Right hindlimb (tissue), 1 donor: ENCODE measurements at places on chromosomes 12 and 14.

DNA sequence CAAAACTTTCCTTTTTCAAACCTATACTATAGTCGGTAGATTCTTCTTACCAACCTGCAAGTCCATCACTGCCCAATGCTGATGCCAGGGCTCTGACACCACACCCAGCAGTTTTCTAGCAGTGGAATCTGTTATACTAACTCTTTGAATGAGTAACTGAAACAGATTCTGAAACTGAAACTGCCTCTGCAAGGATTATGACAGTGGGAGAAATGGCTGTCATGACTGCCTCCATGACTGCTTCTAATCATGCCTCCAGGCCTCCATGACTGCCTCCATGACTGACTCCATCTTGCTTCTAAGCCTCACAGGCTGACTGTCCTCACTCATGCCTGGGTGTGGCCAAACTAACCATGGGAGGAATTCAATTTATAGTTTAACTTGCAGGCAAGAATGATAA lies 29.4 kb upstream of the OXA1L start:
- no peak for DNase-seq

DNA sequence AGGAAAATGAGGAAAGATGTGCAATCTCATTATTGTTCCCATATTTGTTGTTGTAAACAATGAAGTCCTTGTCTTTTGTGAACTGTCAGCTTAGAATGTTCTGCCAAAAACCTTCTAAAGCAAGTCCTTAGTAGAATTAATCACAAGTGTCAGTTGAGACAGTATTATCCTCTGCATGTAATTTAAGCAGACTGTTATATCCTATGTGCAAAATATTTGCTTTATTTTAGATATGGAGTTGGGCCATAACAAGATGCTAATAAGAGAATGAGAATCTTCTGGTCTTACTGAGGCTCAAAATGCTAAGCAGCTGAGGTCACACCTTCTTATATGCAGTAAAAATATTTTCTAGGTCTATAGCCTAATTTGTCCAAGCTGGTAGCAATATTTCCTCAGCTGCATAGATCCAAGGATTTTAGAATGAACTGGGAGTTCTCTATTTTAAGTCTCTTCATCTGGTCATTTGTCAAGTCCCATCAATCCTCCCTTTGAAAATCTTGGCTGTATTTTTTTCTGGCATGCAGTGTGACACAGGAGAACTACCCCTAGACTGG lies 222.3 kb upstream of the NAV3 start:
- DNase-seq, result no peak

DNA sequence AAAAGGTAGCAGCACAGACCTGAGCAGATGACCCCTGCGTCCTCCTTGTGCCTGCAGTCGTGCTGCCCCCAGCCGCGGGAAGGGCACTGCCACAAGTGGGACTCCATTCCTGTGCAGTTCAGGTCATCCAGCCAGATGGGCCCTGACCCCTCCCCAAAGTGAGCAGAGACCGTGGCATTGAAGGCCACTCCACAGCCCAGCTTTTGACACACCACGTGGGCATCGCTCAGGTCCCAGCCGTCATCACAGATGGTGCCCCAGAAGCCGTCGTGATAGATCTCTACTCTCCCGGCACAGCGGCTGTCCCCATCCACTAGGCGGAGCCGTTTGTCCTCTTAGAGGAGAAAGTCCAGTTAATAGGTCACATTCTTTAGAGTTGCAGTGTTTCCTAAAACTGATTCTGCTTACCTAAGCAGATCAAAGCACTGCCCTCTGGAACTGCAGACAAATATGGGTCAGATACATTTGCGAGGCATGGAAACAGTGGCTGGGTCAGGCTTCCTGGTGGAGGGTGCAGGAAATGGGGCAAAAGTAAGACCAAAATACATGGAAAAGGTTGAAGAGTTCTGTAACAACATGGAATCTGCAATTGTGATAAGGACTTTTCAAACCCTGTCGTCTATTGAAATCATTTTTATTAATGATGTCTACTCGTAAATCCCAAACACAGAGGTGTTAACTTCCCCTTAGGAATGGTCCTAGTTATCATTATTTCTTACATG lies 69.4 kb downstream of the CD163L1 start:
- no peak for DNase-seq

- DNase-seq, result no peak
Measured at GRCh38 chr12:13258717-13259119, 62.2 kb downstream of the EMP1 start.

DNA sequence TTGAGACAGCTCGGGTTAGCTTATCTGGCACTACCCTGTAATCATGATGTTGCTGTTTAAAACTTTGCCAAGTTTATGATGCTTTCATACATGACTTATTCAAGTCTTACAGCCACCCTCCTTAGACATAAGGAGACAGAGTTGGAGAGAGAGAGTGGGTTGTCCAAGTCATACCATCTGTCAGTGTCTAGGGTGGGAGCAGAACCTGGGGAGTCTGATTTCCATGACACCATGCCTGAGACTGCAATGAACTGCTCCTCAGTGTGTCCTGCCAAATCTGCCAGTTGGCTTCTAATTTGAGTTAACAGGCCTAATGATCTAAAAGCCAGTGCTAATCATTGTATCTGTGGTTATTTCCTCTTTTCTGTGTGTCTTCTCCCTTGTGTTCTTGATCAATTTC lies 43.7 kb upstream of the PHC1 start:
- DNase-seq, result no peak

DNA sequence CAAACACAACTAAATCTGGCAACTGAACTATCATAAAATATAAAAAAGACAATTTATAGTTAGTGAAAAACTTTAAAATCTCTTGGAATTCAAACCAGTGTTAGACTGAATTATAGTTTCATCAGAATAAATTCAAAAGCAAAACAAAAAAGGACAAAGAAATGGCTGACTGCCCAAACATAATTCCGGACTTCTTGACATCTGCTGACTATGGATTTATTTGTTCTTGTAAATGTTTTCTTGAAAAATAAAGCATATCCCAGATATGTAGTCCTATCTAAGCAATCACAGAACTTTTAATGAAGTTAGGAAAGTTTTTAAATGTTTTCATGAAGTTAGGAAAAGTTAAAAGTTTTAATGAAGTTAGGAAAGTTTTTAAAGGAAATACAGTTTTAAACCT lies 45.8 kb upstream of the CNTN1 start:
- DNase-seq, result no peak

DNA sequence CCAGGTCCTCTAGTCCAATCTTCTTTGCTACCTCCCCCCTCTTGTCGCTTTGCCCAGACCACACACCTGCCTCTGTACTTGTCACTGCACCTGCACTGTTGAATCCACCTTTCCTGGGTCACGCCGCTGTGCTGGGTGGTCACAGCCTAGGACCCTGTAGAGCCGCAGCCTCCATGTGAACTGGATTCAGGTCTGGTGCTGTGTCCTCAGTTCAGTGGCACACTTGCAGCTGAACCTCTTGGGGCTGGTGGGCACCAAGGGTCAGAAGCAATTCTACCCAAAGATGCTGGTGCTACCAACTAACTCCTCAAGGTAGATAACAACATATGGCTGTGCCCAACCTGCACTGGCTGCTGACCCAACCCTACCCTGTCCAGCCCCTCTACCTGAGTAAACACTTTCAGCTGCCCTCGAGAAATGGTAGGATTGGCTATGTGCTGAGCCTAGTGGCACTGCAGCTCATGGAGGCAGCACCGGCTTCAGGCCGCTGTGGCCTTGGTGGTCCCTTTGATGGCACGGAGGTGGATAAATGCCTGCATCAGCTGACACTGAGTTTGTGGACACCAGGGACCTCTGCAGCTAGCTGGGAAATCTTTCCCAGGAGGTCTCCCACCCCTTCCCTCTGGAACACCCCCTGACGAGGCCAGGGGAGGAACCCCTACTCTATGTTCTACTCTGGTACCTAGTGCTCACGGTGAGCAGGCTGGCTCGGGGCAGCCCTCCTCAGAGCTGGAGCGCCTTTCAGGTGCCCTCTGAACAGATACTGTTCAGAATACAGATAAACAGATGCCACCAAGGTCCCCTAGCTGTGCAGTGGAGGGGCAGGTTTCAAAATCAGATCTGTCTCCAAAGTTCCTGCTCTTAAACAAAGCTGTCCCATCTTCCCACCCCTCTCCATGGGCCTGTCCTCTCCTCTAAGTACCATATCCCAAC lies 14.3 kb downstream of the AGAP2 start:
- DNase-seq, result no peak

- DNase-seq, result no peak
Measured at GRCh38 chr14:92309968-92310530, 12.9 kb upstream of the SLC24A4 start.

- DNase-seq, result no peak
Measured at GRCh38 chr12:30643366-30643765, 52.3 kb downstream of the IPO8 start.

- DNase-seq, result no peak
Measured at GRCh38 chr12:54411391-54412241, 7.5 kb downstream of the ITGA5 start.

DNA sequence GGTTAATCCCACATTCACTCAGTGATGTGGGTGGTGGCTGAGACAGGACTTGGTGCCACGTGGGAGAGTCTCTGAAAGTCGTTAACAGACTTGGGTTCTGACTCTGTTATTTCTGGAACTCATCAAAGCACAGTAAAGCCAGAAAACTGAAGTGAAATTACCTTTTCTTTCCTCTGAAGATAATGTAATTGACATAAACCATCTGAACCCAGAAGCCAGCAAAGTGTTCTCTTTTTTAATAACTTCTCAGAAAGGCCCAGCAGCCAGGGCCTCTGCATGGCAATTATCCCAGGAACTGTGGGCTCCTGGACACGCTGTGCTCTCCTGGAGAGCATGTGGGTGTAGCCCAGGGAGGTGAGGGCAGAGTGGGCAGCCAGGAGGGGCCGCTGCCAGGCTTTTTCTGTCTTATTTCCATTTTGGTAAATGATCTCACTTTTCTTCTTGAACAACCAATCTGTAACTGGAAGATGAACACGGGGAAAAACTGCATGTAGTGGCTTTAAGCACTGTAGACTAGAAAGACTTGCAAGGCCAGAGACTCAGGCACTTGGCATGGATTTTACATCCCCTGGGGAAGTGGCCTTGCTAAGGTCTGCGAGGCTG lies 444.1 kb upstream of the TMEM132C start:
- peak; percentile 80 for DNase-seq

DNA sequence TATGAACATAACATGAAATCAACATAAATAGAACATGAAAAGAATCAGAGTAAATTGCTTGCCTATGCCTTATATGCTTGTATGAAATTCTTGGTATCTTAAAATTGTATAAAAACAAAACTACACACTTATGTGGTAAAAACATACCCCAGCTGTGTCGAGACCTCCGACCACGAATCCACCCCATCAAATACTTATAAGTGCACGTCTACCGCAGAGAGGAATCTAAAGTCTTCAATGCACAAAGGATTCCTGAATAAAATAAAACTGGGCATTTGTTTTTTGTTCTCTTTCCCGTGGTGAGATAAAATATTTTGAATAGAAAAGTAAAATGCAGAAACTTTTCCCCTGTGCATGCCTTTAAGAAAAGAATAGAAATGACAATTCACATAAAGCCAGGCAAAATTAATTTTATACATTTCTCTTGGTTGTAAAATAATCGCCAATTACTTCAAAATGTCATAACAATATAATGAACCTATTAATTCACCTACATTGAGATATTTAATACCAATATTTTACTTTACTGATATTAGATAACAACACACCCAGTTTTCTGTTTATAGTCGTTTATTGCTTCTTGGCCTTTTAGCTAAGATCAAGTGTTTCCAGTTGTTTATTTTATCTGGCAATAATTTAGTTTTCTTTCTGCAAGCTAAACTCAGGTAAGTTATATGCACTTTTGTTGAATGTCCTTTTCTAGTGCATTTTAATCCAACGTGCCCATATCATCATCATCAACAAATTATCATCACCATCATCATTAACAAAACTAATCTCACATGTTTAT lies 1.0 kb downstream of the KLRK1 start:
- no peak for DNase-seq
